NCI-H226 (cell line): ENCODE measurements at places on chromosomes 7 and 10.

GRCh38 chr7:120996333-120996987 is 7.9 kb downstream of the CPED1 start:
- peak; percentile 83 for DNase-seq

- peak; percentile 63 for DNase-seq
Measured at GRCh38 chr7:16416289-16417282, 4.8 kb downstream of the CRPPA start.

DNA sequence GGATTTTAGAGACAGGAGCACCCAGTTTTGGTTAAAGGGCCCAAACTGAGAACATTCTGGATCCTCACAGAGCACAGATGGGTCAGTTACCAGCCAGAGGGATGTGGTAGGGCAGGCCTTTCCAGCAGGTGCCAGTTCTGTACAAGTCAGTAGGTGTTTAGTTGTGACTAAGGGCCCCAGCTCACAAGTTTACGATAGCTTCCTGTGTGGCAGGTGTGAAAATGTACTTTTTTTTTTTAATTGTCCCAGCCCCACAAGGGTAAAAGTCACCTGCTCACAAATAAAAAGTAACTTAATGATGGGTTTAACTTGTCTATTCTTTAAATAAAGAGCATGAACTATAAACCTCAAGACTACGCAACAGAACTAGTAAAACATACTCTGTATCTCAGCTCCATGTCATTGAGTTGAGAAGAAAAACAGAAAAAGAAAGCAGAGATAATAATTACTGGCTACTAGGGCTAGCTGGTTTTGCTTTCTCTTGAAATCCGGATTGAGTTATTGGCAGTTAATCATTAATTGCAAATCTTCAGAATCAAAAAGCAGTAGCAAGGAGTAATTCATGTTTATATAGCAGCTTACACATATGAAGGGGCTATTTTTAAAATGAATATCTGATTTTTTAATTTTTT is 15.4 kb downstream of the NFE2L3 start:
- no peak for DNase-seq

DNA sequence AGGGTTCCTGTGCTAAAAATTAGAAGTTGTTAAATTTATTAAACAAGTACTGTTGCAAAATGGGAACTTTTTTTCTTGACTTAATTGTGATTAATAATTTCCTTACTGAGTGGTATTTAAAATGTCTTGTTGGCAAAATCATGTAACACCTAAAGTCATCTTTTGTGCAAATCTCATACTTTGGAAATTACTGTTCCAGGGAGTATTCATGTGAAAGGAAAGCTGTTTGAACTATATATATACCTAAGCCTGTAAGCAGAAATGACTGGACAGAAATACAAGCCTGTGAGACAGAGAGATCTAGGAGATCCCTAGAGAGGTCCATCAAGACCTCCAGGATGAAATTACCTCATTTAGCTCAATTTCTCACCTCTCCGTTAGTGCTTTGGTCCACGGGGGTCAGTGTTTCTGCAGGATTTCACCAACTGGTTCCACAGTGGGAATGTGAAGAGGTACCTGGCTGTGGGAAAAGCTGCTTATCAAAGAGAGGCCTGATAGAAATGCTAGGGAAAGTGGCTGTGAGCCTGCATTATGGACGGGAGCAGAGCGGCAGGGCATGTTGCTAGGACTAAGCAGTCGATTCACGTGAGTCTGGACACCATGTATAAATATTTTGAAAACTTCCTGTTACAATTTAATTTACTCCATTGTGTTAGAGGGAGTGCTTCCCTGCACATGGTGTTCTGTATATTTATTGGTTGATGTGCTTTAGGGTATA is 7.9 kb downstream of the LUC7L2 start:
- DNase-seq, result no peak

DNA sequence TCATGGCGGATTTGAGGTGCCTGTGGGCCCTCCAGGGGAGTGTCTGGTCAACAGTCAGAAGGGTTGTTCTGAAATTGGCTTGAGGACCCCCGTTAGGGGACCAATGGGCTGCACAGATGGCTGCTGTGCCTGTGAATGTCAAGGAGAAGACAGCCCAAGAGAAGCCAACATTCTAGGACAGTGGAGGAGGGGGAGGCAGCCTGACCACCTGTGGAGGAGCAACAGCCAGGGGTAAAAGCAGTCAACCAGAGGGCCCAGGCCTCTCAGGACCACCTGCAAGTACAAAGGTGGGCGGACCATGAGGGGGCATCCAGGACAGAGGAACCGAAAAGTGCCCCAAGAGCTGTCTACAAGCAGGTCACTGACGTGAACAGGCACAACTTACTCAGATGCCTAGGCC is 76.6 kb downstream of the VSTM4 start:
- no peak for DNase-seq

DNA sequence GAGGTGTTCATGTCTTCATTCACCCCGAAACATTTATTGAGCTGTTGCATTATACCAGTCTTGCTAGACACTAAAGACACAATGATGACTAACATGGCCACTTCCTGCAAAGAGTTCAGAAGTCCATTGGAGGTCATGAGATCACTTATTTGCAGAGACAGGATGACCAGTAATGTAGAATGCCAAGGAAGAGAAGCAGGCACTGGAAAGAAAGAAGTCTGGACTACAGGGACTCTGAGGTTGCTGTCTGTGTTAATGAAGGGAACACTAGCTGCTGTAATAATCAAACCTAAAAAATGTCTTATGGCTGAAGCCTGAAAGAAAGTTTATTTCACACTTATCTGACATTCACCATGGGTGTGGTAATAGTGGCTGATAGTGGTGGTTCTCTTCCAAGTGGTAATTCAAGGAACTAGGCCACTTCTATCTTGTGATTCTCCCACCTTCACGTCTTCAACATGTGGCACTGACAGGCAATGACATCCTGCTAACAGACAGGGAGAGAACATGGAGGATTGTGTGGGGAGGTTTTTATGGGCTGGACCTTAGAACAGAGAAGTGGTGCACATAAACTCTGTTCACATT is 89.2 kb upstream of the MKLN1 start:
- DNase-seq, result peak; percentile 81

DNA sequence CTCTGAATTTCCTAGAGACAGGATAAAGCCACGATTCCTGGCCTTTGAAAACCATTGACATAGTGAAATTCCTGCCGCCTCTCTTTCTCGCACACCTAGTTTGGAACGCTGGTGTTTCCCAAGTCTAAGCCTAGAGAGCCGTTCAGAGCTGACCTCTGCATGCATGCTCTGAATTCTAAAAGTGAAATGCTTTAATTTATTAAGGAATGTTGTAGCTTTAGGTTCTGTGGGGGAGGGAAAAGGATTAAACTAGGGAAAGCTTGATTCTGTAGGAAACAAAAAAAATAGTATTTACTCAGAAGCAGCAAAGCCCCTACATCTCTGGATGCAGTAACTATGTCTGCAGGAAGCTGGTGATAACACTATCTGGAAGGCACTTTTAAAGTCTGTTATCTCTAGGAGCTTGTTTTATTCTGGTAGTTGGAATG is 27.3 kb downstream of the PFKP start:
- DNase-seq, result peak; percentile 51

DNA sequence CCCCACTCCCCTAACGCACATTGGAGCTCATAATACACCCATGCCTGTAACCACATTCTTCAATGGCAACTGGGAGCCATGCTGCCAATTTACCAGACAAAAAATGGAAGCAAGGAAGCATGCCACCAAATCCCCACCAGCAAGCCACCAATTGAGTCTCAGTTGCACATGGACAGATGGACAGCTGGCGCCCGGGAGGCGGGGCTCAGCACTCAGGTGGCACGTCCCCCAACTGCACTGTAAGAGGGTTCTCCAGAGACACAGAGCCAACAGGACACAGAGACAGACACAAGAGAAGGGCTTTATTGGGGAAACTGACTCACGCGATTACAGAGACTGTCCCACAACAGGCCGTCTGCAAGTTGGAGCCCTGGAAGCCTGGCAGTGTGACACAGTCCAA is 2.5 kb downstream of the MAD1L1 start:
- no peak for DNase-seq

DNA sequence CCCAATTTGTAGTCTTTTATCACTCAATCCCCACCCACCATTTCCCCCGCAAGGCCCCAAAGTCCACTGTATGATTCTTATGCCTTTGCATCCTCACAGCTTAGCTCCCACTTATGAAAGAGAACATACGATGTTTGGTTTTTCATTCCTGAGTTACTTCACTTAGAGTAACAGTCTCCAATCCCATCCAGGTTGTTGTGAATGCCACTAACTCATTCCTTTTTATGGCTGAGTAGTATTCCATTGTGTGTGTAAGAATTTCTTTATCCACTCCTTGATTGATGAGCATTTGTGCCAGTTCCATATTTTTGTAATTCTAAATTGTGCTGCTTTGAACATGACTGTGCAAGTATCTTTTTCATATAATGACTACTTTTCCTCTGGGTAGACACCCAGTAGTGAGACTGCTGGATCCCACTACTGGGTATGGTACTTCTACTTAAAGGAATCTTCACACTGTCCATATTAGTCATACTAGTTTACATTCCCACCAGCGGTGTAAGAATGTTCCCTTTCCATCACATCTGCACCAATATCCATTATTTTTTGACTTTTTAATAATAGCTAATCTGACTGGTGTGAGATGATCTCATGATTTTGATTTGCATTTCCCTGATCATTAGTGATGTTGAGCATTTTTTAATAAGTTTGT is 152.6 kb downstream of the JMJD1C start:
- no peak for DNase-seq

- no peak for DNase-seq
Measured at GRCh38 chr10:6654571-6654970, 74.5 kb upstream of the PRKCQ start.

DNA sequence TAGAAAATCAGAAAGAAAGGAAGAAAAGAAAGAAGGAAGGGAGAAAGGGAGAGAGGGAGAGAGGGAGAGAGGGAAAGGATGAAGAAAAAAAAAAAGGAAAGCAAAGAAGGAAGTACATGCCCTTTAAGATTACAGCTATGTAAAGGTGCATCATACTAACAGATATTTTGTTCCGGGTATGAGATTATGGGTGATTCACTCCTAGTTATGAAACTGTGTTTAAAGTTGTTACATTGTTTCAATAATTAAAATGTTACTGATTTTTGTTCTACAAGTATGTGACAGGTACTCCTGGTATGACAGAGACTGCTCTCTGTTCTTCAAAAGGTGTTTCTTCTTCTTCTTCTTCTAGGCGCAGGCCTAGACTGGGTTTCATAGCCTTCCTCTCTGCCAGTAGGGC is 808.9 kb downstream of the GRID1 start:
- no peak for DNase-seq

DNA sequence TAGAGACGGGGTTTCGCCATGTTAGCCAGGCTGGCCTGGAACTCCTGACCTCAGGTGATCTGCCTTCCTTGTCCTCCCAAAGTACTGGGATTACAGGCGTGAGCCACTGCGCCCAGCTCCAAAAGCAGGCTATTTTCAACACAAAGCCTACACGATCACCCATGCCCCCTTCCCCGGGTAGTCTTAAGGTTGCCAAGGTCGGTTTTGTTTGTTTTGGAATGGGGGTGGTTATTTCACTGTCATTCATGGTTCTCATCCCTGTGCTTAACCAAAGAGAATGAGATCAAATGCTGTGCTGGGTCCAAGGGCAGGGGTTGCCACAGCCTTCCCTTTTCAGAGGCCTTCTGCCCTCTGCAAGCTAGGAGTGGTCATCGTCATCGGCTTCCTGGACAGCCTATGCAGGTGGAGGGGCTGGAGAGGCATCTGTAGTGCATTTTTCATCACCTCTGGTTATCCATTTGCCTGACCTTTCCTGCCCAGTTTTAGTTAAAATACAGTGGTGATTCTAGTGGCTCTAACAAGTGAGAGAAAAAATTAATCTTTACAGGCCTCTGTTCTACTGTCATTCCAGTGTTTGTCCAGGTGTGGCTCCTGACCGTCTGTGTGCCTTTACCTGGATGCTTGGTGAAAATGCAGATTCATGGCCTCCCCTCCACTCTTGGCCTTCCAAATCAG is 11.4 kb downstream of the BLVRA start:
- no peak for DNase-seq

GRCh38 chr7:21507627-21508343 is 35.1 kb upstream of the DNAH11 start:
- DNase-seq, result peak; percentile 37

DNA sequence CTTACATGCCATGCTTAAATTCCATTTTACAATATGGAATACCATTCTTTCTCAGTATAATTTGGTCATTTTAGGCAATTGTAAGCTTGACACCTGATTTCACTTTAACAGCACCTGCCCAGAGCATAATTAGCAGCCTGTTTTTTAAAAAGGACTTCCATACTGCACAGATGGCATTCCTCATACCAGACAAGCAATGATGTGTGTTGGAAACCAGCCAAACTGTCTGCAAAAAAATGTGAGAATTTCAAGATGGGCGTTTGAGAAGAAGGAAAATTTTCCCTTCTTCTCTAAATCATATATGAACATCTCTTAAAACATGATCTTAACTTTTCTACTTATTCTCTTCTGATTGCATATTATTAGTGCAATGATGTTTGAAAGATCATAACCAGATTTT is 40.4 kb upstream of the AGMO start:
- peak; percentile 67 for DNase-seq

- DNase-seq, result no peak
Measured at GRCh38 chr7:109545686-109546085, 976.0 kb downstream of the DNAJB9 start.

GRCh38 chr7:27103489-27104226 is 1.2 kb upstream of the HOXA2 start:
- peak; percentile 66 for DNase-seq

DNA sequence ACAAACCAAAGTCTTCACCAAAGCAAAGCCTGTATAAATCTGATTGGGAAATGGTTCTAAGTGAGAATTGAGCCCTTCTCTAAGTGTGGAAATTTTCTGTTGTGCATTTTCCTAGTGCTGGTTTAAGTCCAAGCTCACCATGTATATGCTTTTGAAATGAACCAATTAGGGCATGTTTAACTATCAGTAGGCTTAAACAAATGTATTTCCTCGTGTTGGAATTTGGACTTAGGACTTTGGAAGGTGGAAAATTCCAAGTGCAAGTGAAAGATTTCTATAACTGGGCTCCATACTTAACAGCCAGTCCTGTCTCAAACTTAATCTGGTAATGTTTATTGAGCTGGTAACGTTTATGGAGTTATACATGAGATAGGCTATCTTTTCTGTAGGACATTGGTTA is 28.5 kb downstream of the CCNY start:
- DNase-seq, result no peak

GRCh38 chr10:79405221-79405994 is 40.0 kb downstream of the ZCCHC24 start:
- no peak for DNase-seq

- DNase-seq, result no peak
Measured at GRCh38 chr7:2955269-2955668, 88.4 kb downstream of the CARD11 start.

GRCh38 chr7:135672560-135673359 is 10.4 kb downstream of the STMP1 start:
- peak; percentile 45 for DNase-seq

- no peak for DNase-seq
Measured at GRCh38 chr10:92483539-92483938, 90.4 kb downstream of the IDE start.

GRCh38 chr10:86827639-86828038 is 71.2 kb downstream of the BMPR1A start:
- no peak for DNase-seq

GRCh38 chr10:49228677-49229076 is 40.5 kb upstream of the TMEM273 start:
- DNase-seq, result no peak

GRCh38 chr10:35127289-35127891 is 744 bp downstream of the CREM start:
- peak; percentile 5 for DNase-seq

GRCh38 chr7:9148687-9149086 is 715.3 kb downstream of the NXPH1 start:
- DNase-seq, result no peak
